ENCODE measurements at places on chromosomes 5 and 9.

DNA sequence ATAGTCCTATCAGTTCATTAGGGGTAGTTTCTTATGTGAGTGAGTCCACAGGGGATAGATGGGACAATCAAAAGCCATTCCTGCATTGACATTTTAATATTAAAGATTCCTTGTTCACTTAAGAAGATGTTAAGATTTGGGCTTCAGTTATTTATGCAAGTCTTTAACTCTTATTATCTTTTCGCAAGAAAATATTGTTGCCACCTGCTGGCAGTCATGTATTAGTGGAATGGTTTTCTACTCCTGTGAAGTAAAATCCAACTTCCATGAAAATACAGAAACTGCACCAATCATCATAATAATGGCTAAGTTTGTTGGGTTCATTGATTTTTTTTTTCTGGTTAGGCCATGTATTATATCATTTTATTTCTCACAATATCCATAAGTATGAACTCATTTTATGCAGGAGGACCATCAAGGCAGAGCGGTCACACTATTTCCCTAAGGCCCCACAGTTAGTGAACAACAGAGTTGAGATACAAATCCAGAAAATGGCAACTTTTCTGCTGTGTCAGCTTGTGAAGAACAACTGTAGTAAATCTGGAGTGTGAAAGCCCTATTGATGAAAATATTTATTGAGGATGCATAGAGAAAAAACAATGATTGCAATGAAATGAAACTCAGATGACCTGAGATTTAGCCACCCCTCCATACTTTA is 88.5 kb upstream of the TXNDC8 start:
- no peak for DNase-seq

GRCh38 chr5:127909066-127909465 is 174.5 kb upstream of the SLC12A2 start:
- DNase-seq = no peak

GRCh38 chr9:84061613-84062193 is 81.1 kb downstream of the RMI1 start:
- DNase-seq = peak; percentile 26

GRCh38 chr9:107489687-107490605 is at the start of gene KLF4:
Gene KLF4 (minus strand): TSS chr9:107489769. CDS start chr9:107489172, 597 bp downstream.
- peak; percentile 91 for DNase-seq

GRCh38 chr9:95494416-95495371 is 22.1 kb downstream of the PTCH1 start:
- peak; percentile 92 for DNase-seq

DNA sequence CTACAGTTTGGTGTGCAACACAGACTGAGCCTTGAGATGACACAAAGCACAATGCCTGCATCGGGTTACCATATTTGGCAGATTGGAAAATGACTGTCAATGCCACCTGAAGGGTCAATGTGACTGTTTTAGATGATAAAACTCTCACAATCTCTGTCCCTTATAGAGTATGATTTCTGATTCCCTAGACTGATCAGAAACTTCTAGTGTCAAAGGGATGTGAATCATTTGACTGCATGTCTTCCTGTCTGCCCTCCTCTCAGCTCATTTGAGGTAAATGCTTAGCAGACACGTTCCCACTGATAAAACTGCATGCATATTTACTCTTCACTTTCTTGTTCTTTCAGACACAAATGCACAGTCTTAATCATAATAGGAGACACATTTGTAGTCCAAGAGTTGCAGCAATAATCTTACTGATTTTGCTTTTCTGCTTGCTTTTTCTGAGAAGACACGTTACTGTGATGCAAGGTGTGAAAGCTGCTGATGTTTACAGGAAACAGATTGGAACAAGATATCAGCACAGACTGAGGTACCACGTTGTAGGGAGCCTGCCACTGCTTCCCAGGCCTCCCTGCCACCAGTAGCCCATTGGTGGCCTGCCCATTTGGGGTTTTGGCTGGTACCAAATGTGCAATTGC is 77.8 kb downstream of the GCNT4 start:
- DNase-seq = no peak

DNA sequence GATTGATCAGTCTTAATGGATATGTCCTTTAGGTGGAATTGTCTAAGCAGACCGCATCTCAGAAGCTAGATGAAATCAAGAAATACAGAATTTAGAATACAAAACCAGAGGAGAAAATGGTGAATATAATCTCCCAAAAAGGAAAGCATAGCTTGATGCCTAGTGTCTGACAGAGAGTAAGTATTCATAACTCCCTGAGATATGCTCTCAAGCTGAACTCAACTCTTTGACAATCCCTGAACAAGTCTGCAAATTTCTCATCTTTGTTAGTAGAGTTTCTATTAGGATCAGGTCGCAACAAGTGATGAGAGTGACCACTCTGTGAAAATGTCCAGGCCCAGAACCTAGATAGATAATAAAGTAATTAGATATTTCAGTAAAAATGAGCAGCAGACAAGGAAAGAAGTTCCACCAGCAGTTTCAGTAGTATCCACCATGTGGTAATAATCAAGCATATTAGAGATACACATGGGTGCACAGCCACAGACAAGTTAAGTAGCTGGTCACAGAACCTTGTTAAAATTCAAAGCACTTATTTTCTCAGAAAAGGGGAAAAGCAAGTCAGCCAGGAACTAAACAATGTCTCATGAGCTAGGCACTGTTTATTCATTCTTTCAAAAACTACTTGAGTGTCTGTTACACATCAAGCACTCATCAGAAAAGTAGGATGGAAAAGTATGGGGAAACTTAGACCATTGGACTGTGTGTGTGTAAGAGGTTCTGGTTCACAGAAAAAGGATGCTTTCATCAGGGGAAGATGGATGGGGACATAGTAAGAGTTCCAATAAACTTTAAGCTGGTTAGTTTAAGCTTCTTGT is 481.5 kb upstream of the TUSC1 start:
- DNase-seq = no peak

DNA sequence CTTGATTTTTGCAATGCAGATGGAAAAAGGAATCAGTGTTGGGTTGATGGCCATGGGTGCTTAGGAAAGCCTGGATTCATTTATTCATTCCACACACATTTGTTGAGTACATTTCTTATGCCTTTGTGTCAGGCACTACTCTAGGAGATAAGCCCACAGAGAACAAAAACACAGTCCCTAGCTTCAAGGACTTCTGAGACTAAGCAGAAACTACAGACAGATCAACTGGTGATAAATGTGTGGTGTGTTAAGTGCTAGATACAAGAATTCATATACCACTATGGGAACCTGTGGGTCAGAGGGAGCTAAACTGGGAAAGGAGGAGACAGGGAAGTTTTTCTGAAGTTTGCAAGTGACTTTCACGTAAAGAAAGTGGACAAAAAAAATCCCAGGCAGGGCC is 119.9 kb downstream of the CEMIP2 start:
- no peak for DNase-seq

DNA sequence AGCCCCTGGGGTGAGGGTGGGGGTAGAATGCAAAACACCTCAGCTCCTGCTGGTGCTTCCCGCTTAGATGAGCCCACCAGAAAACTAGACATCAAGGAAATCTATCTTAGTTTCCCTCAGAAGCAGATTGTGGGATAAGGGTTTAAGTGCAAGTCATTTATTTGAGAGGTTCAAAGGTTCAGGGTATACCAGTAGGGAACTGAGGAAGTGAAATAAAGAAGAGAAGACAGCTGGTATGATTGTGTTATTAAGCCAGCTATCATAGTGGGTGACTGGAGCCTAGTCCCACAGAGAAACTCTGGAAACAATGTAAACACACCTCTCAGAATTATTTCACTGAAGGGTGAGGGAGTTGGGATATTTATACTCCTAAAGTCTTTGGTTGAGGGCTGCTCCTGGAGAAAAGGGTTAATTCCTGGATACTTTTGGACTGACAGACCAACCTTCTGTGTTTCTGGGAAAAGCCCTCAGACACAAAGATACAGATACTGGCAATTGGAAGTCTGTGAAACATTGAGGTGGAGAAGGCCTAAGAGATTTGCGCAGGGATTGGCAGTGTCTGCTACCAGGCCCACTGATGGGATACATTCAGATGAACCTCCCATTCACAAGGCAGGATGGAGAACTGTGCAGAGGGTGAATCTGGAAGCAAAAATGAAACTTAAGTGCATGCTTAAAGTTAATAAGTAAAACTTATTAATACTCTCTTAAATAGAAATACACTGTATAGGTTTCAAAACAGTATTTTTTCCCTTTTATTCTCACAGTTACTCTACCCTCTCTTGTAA is 6.4 kb upstream of the DCTN4 start:
- DNase-seq = no peak

DNA sequence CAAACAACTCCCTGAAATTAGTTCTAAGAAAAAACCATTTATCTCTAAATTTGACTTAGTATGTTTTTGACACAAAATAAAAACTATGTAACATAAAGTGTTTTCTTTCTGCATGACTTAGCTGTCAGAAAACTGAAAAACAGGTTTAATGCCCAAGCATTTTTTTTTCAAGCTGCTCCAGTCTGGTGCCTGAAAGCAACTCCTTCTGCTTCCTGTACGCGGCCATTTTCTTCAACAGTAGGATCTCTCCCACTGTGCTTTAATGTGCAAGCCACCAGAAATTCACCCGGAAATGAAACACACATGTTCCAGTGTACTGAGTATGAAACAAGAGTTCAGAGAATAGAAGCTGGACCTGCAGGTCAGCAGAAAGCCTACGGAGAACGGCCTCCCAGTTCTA is 161.2 kb downstream of the MED27 start:
- no peak for DNase-seq

- no peak for DNase-seq
These were observed 48.8 kb upstream of the EDIL3 start for GRCh38 chr5:84433461-84433860.

DNA sequence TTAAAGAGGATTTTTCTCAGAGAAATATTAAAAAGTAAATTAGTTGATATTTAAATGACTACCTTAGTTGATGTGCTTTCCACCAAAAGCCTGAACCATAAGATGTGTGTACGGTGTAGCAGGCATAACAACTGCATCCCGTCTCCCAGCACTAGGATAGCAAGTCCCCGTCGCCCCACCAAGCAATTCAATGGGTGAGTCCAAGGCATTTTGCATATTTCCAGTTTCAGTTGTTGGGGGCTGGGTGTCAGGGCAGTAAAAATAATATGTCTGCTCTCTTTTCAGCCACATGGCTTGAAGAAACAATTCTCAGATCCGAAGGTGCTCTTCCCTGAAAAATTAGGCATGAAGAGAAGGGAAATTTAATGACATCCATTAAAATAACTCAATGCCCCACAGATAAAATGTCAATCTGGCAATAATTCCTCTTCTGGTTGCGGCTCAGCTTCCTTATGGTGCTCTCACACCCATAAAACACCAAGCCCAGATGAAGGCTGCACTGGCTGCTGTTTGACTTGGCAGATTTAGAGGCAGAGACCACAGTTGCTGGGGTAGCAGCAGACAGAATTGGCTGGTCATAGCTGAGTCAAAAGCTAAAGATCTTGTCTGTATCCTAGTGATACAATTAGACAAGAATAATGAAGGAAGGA is 124.4 kb upstream of the ADCY2 start:
- DNase-seq = no peak

GRCh38 chr5:60649288-60649917 is 50.6 kb downstream of the DEPDC1B start:
- no peak for DNase-seq

- no peak for DNase-seq
These were observed 9.7 kb upstream of the MEF2C start for GRCh38 chr5:88892669-88893068.

DNA sequence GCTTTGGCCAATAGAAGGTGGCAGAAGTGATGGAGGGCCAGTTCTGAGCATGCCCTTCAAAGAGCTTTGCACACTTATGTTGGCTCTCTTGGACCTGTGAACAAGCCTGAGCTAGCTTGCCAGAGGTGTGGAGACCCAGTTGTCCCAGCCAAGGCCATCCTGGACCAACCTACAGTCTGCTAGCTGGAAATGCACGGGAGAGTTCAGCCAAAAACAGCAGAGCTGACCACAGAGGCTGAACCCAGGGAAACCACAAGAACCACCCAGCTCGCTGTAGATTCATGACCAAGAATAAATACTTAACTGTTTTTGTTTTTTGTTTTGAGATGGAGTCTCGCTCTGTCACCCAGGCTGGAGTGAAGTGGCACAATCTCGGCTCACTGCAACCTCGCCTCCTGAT is 65.4 kb upstream of the HAND1 start:
- DNase-seq = no peak

DNA sequence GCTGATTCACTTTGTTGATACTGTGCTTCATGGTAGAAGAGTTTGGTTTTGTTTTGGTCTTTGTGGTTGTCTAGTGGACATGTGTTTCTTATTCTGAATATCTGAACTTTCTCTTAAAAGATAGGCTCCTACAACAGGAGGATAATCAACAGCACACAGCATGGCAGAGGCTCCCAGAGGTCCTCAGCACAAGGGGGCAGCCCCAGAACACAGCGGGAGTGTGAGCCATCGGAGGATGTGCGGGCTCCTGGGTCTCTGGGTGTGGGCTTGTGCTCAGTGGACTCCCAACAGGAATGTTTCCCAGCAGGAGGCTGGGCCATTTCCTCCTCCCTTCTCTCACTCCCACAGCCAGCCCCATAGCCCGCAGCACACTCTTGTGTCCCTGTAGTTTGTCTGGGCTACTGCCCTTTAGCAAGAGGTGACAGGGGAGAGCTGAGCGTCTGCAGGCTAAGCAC is 164.3 kb upstream of the OTULINL start:
- no peak for DNase-seq

DNA sequence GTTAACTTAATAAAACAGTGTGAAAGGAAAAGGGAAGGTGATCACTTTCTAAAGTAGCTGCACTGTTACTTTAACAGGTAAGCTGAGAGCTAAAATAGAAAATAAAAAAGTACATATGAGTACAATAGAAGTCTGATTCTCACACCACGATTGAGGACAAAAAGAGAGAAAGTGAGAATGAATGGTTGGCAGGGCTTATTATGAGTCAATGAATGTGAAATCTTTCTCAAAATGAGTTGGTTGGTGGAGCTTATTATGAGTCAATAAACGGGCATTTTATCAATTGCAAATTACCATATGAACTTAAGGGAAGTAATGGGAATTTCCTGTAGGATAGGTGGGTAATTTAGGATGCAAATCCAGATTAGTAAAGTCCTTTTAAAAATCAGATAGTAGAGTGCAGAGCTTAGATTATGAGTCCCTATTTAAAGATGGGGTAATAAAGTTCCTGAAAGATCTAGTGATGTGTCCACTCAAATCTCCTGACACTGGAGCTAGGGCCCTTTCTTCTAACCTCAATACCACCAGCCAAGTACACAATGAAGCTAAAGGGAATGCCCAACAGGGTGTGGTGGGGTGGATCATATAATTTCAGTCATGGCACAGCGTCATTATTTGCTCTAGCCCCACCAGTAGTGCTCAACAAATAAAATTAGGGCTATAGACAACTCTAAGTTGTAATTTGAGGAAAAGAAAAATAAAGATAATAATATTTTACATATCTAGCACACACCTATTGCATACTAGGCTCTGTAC is 21.1 kb upstream of the TLR4 start:
- DNase-seq = no peak

- no peak for DNase-seq
These were observed 54.9 kb downstream of the FGF1 start for GRCh38 chr5:142630927-142631539.

All from NCI-H2029 (cell line).